M059J (cell line): ENCODE measurements at places on chromosomes 7 and 10.
A peak's percentile ranks its signal among the peaks of the same experiment; 100 is the strongest.

- DNase-seq = peak; percentile 2
These were observed 365.6 kb downstream of the ANKRD7 start for GRCh38 chr7:118590107-118590506.

GRCh38 chr10:64067009-64067606 is 545.9 kb downstream of the REEP3 start:
- DNase-seq = no peak

DNA sequence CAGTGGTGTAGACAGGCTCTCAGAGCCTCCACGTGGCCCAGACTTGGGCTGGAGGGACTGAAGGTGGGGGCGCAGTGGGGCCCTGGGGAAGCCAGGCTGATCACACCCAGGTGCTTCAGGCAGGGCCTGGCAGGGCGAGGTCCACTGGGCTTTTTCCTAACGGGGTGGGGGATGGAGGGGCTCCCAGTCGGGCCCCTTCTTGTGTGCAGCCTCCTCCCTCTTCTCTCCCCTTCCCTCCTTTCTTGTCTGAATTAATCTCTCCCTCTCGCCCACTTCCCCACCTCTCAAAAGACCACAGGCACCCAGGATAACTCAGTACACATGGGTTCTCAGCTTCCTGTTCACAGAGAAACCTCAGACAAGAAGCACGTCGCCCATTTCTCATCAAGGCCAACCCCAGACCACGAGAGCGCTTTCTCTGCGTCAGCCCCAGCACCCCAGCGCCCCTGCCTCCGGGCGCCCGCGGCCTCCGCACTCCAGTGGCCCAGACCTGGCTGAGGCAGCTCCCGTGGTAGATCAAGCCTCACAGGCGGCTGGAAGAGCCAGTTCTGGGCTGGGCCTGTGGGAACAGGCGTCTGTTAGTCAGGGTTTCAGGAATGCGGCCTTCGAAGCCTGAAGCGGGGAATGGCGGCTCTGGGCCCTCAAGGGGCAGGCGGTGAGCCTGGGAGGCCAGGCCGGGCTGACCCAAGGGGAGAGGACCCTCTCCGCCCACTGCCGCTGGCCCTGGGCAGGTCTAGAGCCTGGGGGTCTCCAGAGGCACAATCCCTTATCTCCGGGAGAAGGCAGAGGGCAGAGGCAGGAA is 50.6 kb downstream of the PWWP2B start:
- peak; percentile 84 for DNase-seq

GRCh38 chr7:128713794-128714193 is 25.4 kb upstream of the CALU start:
- peak; percentile 68 for DNase-seq

DNA sequence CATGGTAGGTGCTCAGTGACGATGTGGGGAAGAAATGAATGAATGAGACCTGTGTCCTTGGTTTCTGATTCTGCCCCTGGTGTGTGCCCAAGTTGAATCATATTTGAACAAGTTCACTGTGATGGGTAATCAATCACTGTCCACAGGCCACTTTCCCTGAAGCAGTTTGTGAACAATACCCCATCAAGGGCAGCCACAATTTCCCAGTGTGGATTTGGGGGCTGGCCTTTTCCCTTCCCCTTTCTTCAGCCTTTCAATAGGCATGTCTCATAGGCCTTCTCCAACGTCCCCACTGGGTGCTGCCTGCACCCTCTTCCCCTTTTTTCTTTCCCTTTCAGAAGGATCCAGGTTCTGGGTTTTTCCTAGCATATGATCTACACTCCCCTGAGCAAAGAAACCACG is 64.7 kb downstream of the CREB5 start:
- no peak for DNase-seq

GRCh38 chr10:87045434-87045938 is 25.4 kb downstream of the FAM25A start:
- no peak for DNase-seq

- DNase-seq = peak; percentile 84
These were observed 63.9 kb downstream of the STK17A start for GRCh38 chr7:43646603-43647338.

DNA sequence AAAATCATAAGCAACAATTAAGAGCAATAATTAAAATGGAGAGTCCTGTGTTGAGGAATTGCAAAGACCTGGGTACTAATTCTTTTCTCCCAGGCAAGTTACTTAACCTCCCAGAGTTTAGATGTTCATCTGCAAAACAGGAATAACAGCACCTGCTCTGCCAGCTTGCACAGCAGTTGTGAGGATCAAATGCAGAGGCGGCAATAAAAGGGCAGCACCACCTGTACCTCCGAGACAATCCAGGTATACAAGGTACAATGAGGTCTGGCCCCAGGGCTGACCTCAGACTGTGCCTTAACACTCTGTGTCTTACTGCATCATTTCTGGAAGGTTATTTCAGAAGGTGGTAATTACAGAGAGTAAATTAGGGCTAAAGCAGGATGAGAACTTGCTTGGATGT is 14.5 kb upstream of the FAM204A start:
- no peak for DNase-seq

- DNase-seq = peak; percentile 42
These were observed 36.6 kb upstream of the SRGN start for GRCh38 chr10:69051303-69051702.

DNA sequence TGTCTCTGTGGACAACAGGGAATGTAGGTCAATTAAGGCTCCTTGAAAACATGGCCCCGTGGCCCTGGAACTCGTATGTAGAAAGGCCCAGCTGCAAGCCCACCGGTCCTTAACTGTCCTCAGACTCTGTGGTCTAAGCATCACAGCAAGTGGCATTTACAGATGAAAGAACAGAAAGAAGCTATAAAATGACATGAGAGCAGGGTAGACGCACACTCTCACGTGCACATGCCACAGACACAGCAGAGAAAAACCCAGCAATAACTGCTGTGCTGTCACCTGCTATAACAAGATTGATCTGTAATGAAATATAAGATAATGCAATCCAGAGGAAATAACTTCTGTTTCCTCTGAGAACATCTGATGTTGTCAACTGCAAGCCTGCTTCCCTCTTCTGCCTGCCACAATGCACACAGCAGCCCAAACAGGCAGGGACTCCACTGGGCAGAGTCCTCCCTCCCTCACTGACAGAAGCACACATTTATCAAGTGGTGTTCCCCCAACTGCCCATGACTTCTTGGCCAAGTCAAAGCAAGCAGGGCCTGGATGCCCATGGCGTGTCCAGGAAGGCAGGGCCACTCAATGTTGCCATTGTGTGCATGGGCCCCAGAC is 63.9 kb downstream of the GFRA1 start:
- DNase-seq = no peak

DNA sequence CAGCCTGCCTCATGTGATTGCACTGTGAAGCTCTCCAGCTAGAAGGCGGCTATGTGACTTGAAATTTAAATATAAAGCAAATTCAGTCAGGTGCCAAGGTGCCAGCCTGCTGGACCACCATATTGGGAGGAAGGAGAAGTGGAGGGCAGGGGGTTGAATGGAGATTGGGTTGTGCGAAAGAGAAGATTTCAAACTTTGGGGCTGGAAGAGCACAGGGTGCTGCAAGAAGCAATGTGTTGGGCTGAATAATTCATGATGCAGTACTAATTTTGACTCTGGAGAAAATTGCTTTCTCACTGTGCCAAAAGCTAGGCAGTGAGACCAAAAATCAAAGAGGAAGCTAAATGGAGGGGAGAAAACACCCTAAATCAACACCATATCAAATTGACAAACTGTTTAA is 335.3 kb downstream of the NRG3 start:
- DNase-seq = no peak

DNA sequence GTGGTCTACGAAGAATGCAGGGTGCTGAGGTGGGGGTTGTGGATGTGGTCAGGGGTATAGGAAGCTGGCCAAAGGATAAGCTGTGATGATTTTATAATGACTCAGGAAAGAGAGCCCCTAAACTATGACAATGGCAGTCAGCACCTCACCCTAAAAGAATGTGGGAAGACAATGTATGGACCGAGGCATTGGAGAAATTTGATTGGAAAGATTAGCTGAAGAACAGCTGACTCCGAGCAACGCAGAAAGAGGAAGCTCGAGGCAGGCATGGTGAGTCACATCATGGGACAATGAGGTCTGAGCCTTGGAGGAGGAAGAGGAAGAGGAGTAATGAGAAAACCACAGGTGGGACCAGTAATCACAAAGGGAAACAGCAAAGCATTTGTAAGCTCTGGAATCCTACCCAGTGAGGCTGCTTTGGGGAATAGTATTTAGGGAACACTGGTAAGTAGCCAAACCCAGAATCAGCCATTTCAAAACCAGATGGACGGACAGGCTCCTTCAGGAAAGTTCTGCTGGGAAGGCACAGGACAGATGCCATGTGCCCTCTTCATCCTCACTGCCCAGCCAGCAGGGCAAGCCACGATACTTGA is 295.4 kb downstream of the PRPF18 start:
- DNase-seq = peak; percentile 95

- peak; percentile 20 for DNase-seq
These were observed 660 bp downstream of the SUV39H2 start for GRCh38 chr10:14879124-14879927.

DNA sequence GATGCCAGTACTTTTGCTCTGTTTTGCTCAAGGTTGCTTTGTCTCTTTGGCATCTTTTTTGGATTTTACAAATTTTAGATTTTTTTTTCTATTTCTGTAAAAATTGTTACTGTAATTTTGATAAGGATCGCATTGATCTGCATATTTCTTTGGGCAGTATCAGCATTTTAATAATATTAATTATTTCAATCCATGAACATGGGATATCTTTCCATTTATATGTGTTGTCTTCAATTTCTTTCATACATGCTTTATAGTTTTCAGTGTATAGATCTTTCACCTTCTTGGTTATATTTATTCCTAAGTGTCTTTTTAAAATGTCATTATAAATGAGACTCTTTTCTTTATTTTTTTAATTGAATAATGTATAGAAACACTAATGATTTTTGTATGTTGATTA is 301.6 kb upstream of the SEMA3D start:
- DNase-seq = no peak

DNA sequence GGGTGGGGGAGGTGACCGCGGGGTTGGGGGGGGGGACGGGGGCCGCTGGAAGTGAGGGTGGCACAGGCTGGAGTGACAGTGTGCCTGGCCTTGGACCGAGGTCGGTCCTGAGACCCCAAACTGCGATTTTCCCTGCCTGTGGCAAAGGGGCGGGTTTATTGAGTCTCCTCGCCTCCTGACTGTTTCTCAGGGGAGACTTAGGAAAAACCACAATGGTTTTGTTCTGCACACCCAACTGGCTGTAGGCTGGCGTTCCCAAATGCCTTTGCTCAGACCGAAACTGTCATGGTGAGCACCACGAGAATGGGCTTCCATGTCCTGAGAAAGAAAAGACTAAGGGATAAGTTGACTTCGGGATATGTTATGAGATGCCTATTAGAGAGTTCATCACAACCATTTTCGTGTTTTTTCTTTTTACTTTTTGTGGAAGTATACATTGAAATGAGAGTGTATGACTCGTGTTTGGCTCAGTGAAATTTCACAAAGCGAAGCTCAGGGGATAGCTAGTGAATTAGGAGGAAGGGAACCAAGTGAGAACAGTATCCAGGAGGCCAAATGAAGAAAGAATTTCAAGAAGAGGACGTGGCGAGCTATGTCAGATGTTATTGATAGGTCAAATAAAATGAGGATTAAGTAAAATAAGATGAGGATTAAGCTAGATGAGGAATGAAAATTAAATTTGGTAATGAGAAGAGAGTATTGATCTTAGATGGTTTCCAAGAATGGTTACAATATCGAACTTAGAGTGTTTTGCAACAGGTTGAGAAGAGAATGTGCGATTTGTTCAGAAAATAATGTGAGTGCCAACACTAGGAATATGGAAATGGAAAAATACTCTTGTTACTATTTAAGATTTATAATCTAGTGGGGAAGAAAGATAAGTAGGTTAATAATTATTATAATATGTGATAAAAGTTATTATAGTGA is 918 bp downstream of the NET1 start:
- DNase-seq = peak; percentile 67

DNA sequence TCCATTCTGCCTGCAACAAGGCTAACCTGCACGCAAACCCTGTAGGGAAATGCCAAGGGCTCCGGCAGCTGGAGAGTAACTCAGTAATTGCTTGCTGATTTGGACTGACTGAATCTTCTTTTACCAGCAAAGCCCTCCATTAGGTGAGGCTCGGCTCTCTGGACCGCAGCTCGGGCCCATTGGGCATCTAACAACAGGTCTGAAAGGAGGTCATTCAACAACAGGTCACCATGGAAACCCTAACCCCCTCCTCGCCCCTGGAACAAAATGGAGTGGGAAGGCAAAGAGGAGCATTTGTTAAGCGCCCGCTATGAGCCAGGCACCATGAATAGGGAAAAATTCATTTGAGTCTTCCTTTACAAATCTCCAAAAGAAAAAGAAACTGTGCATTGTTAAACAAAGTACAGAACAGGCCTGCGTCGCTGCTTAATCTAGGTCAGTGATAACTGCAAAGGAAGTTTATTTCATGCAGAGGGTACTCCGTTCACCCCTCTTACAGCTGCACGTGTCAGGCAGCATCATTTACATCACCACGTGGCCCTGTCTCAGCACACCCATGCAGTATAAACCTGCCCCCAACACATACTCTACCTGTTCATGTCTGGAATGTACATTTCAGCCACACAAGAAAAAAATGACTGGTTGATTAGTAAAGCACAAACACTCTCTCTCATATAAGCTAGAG is 248.8 kb upstream of the NEBL start:
- no peak for DNase-seq

DNA sequence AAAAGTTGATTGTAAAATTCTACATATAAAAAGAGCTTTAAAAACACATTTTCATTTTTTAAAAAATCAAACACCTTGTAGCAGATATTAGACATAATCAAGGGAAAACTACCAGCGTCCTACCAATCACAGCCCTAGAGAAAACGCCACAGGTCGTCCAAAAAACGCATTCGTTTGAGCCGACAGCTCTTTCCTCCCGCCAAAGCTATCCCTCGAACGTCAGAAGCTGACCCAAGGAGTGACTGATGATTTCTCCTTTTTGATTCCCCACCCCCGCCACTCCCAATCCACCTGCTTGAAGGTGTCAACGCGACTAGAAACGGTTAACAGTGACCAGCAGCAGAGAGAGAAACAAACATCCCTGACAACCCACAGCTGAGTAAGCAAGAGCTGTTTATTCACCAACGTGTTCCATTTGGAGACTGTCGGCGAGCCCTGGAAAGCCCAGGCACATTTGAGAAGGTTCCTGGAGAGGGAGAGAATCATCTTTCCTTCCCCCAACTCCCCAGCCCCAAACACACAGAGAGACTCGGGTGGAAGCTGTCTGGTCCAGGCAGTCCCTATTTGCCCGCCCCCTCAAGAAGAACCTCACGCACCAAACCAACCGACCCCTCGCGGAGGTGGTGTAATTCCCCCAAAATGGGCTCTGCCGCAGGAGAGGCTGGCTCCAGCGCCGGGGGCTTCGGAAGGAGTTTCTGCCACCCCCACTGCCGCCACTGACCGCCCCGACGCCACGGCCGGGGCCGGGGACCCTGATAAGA is 622 bp downstream of the CPEB3 start:
- peak; percentile 69 for DNase-seq

DNA sequence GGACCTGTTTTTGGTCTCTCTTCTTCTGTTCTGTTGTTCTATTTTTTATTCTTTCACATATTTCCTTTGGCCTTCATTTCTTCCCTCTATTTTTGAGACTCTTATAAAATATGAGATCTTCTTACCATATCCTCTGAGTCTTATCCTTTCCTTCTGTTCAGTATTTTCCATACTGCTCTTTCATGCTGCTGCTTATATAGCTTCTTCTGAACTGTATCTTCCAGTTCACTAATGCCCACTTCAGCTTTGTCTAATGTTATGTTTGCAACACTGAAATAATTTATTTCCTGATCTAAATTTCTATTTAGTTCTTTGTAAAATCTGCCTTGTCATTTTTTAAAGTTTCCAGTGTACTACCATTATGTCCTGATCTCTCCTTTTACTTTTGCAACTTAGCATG is 12.8 kb downstream of the TMEM168 start:
- DNase-seq = no peak

- DNase-seq = no peak
These were observed 61.3 kb downstream of the PDIA4 start for GRCh38 chr7:148967032-148967372.

- DNase-seq = no peak
These were observed 12.3 kb downstream of the CNPY1 start for GRCh38 chr7:155533827-155534690.
